ENCODE measurements at places on chromosomes 2 and 18.

DNA sequence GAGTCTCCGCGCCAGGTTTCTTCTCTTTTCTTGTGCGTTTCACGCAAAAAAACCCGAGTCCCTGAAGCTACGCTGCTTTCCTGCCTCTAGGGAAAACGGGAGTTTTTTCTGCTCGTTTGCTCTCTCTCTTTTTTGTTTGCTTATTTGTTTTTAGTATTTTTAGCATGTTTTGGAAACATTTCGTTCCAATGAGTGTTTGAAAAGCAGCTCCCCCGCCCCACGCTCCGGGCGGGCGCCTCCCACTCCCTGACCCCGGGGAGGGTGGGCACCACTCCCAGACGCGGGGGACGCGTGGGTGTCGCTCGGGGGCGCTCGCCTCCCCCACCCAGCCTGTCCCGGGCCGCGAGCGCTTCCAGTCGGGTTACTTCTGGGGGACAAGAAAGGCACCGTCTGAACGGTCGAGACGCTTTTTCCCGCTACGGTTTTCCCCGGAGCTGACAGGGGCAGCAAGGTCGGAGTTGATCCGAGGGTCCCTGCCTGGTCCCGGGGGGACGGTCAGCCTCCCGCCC lies 446 bp upstream of the EFHD1 start:
- DNase-seq: peak; percentile 93

DNA sequence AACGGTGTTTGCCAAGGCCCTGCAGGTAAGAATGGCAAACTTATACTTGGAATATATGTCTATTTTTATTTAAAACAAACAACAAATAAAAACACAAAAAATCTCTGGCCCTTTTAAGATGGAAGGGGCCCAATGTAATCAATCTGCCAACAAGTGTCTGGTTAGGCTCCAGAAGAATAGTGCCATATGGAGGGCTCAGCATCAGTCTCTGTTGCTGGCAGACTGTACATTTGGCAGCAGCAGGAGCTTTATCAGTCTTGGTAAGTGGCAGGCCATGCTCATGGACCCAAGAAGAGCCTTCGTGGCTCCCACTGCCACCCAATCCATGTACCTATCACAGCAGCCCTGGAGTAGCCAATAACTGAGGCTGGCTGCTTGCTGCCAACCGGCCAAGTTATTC lies 101.1 kb downstream of the GALNT3 start:
- DNase-seq: no peak

GRCh38 chr2:172551271-172551670 lies 4.6 kb upstream of the PDK1 start:
- DNase-seq: no peak

DNA sequence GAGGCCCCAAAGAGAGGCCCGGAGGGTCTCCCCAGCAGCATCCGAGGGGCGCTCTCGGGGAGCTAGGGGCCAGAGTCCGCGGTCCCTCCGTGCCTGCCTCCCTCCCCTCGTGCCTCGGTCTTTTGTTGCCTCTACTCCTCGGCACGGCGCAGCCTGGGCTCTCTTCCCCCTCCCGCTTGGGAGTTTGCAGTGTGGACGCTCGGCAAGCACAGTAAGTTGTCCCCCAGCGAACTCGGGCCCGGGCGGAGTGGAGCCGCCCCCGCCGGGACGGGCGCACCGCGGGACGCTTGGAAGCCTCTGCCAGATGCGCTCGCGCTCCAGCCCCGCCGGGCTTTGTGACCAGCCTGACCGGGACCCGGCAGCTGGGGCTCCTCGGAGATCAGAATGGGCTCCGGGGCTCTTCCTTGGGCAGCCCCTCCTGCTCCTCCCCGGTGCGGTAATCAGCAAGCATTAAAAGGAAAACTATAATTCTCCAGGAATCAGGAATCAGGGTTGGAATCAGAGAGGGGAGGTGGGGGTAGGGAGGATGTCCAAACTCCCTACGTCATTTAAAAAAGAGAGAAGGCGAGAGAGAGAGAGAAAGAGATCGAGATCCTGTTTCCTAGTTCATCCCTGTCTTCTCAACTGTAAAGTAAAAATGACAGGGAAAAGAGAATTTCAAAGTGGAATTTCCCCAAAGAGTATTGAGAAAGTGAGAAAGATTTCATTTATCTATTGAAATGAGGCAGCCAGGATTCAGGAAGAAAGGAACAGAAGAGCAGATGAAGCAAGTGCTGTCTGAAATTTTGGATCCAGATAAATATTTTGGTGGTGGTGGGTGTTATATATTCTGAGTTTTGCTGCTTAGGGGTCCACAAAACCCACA lies 786 bp upstream of the TMEM200C start:
- peak; percentile 75 for DNase-seq

DNA sequence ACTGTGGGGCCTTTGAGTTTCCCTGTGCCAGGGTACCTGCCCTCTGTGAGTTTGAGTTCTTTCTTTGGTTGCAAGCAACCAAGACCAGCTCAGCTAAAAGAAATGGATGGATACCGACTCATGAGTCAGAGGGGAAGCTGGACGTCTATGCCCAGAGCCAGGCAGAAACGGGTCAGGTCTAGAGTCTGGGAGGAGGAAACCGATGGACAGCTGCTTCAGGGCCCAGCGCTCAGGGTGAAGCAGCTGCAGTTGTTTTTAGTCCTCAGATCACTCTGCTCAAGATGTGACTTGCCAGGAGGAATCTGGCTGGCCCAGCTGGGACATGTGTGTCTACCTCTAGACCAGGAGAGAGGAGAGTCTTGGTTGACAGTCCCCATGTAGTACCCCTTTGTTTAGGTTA lies 10.1 kb upstream of the TYMS start:
- no peak for DNase-seq

DNA sequence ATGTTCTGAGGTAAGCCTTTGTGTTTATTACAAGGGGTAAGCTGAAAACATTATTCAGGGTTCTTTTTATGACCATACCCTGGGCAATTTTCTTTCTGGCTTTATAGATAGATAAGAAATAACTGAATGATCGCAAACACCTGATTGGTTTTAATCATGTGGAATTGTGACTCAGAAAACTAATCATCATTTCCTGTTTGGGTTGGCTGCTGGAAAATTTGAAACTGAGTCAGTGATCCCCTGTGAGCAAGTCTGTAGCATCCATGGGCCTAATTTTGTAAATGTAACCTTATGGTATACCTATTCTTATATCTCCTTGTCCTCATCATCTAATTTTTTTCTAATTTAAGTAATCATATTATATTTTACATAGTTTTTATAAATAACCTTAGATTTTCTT lies 34.3 kb downstream of the CCDC68 start:
- DNase-seq: no peak

DNA sequence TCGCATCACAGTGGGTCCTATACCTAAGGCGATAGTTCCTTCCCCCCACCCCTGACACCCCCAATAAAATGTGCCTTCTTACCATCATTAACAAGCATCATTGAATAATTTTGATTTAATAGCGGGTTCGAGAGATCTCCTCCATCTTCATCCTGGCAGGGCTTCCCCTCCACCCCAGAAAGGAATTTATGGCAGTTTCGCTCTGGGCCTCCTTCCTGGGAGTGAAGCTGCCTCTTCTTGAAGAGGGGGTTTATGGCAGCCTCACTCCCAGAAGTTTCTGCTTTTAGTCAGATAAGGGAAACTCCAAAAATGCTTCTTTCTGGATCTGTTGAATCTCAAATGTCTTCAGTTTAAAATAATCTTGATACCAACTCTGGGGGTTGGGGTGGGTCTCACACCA lies 45.7 kb downstream of the RRM2 start:
- no peak for DNase-seq

GRCh38 chr2:74538881-74539339 lies 9.2 kb downstream of the HTRA2 start:
- no peak for DNase-seq

DNA sequence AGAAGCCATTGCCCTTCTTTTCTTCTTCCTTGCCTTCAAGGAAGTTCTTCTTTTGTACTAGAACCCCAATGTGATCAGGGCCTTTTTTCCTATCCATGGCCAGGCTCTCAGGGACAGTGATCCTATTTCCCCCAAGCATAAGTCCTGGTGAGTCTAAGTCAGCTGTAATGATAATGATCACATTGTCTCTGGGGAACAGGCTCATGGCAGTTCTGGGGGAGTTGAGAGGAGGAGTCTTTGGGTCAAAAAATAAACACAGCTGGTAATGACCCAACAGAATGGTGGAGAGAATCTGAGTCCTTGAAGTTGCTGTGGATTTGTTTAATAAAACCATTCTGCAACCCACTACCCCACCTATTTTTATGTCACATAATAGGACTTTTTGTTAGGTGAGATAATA lies 96.6 kb downstream of the SOCS6 start:
- DNase-seq: no peak

- peak; percentile 70 for DNase-seq
Observed at GRCh38 chr2:240637116-240637900, 12.0 kb downstream of the GPR35 start.

DNA sequence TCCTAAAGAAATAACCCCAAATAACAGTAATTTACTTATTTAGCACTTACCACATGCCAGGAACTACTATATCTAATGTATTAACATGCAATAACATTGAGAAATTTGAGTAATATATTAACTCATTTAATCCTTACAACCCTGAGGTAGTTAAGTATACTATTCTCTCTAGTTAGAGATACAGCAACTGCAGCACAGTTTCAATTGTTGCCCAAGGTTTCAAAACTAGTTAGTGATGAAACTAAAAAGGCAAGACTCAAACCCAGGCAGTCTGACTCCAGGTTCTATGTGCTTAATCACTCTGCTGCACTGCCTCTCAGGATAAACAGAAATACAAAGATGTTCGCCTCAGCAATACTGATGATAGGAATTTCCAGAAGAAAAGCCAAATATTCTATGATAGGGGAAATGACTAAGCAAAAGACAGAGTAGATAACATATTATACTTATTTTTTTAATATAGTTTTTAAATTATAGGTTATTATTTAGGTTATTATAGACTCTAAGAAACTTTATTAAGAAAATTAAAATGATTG lies 88.0 kb downstream of the SS18 start:
- no peak for DNase-seq

- DNase-seq: no peak
Observed at GRCh38 chr2:2646433-2647051, 315.5 kb upstream of the MYT1L start.

DNA sequence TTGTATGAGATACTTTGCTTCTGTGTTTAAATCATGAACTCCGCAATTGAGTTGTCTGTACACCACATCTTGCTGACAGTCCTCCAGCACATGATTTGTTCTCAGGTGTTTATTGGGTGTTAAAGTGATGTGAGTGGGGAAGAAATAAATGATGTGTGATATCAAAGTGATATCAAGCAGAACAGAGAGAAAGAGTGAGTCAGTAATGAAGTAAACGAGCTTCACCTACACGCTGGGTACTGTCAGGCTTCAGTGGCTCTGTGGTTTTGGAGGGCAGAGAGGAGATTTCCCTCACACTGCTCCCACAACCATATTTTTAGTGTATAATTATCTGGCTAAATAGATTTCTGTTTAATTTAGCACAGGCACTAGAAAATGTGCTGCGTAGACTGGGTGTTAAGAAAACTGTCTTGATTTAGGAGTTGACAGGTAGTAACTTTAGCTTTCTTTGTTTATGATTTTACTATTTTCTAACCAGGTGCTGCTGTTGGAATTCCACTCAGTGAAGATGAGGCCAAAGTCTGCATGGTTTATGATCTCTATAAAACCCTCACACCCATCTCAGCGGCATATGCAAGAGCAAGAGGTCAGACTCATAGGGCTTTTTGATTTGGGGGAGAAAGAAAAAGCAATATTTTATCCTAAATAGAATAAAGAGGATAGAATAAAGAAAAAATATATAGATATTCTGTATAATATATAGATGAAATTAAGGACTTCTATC lies 21.2 kb downstream of the ATIC start:
- DNase-seq: no peak

GRCh38 chr2:96828874-96829273 lies 12.8 kb downstream of the CNNM3 start:
- DNase-seq: no peak

DNA sequence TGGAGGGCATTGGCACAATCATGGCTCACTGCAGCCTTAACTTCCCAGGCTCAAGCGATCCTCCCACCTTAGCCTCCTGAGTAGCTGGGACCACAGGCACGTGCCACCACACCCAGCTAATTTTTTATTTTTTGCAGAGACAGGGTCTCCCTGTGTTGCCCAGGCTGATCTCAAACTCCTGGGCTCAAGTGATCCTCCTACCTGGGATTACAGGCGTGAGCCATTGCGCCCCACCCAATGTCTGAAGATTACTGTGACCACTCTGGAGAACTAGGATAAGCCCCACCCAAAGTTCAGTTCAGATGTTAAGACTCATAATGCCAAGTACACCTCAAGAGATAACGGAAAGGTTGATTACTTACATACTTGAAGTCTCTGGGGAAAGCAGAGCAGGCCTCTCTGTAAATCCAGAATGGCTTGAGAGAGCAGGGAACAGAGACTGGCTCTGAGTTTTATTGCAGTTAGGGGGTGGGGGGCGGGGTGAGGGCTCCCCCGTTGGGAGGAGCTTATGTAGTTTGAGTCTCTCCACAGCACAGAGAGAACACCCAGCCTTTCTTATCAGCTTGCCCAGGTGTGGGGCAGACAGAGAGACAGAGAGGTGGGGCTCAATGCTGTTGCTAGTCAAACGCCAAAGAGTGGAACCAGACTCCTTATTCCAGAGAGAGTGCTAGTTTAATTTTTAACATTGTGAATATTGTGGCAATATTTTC lies 26.5 kb upstream of the ERICH2 start:
- no peak for DNase-seq

DNA sequence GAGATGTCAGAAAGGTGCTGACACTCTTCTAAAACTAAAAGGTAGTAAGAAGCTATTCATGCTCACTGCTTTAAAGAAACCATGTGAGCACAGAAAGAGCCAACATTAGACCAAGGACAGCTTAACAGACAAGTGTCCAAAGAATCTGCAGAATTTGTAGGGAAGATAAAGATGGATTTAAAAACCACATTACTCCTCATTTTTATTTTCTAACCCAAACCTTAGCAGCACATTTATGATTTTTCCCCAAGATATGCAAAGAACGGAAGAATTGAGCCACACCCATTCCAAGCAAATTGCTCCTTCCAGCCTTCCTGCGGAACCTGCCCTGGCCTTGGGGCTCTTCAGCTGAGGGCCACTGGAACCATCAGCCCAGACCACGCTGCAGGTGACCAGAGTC lies 26.9 kb downstream of the MBP start:
- DNase-seq: no peak

DNA sequence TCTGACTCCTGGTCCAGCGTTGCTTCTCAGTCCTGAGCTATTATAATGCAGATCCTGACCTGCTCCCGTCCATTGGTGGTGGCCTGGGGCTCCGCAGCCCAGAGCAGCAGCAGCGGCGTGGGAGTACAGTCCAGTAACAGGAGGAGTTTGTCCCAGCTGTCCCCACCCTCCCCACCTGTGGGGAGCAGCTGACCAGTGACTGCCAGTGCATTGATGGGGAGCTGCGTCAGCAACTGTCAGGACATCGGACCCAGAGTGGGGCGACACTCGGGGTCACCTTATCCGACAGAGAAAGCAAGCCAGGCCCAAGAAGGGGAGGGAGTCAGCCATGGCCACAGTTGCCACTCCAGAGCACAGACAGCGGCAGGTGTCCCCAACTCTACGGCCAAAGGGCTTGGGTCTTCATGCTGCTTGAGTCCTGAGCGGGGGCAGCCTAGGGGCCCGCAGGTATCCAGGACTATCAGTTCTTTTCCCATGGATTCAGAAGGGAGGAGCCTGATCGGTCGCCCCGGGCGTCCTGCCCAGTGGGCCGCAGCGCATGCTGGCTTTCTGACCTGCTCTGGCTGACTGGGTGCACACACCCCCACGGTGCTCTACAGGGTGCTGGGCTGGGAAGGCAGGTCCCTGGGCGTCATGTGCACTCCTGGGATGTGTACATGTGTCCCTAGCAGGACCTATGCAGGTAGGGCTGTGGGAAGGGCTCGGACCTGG lies 29.7 kb downstream of the DNMT3A start:
- no peak for DNase-seq

- no peak for DNase-seq
Observed at GRCh38 chr2:112794131-112794733, 9.9 kb upstream of the IL1A start.

- DNase-seq: no peak
Observed at GRCh38 chr2:9336241-9336575, 87.1 kb downstream of the ITGB1BP1 start.
